ENCODE measurements at places on chromosomes 5 and 9.

GRCh38 chr9:86705490-86705889 lies 241.8 kb downstream of the GAS1 start:
- no peak for DNase-seq

- DNase-seq, result peak; percentile 95
Observed at GRCh38 chr5:139439013-139439903, at the start of gene DNAJC18. TSS of gene DNAJC18 (minus strand) at chr5:139439525. CDS start at chr5:139439445, 80 bp downstream.

GRCh38 chr9:98977813-98978212 lies 34.1 kb downstream of the COL15A1 start:
- no peak for DNase-seq

GRCh38 chr5:135436951-135437418 lies 10.2 kb downstream of the DCANP1 start:
- no peak for DNase-seq

DNA sequence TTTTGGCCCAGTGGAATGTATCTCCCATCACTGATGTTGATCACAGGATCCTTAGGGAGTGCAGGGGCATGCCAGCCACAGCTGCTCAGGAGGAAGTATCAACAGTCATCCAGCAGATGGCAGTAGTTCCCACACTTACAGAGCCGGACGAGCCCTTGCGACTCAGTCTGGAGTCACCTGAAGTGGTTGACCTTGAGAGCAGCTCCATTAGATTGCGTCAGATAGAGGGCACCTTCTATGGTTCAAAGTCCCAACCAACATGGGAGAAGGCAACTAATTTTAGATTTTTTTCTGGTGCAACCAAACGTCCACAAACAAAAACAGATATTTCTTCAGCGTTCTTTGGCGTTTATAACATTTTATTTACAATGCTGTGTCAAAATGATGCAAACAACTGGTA lies 124.5 kb downstream of the EGFLAM start:
- peak; percentile 65 for DNase-seq

GRCh38 chr5:125140855-125141254 lies 394.4 kb upstream of the ZNF608 start:
- no peak for DNase-seq

DNA sequence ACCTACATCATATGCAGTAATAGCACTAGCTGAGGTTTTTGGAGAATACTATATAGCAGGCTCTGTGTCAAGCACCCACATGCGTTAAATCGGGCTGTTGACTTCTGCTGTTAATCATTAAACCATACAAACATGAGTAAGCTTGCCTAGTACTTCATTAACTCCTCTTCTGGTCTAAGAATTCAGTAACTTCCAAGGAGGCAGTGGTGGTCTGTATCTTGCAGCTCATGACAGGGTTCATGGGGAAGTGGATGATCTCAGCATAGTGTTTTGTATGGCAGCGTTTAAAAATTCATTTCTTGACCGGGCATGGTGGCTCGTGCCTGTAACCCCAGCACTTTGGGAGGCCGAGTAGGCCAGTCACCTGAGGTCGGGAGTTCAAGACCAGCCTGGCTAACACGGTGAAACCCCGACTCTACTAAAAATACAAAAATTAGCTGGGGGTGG lies at the start of gene HAVCR1:
HAVCR1 (minus strand) TSS at position 24 of the 447 bp plus-strand sequence. CDS start 1,173 bp downstream, outside the sequence.
- no peak for DNase-seq

DNA sequence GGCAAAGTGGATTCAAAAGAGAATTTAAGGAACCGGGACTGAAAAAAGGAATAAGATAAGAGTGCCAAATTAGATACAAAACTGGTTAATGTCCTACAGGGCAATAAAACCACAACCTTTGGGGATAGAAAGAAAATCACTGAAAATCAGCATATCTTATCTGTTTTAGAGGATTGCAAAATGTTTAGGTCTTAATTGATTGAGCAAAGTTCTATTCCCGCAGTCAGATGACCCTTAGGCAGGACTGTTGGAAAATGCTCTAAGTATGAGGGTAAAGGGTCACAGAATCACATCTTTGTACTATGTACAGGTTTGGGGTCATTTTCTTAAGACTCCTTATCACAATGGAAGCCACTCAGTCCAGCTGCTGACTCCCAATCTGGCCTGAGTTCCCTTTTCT lies 129.0 kb downstream of the GABBR2 start:
- no peak for DNase-seq

DNA sequence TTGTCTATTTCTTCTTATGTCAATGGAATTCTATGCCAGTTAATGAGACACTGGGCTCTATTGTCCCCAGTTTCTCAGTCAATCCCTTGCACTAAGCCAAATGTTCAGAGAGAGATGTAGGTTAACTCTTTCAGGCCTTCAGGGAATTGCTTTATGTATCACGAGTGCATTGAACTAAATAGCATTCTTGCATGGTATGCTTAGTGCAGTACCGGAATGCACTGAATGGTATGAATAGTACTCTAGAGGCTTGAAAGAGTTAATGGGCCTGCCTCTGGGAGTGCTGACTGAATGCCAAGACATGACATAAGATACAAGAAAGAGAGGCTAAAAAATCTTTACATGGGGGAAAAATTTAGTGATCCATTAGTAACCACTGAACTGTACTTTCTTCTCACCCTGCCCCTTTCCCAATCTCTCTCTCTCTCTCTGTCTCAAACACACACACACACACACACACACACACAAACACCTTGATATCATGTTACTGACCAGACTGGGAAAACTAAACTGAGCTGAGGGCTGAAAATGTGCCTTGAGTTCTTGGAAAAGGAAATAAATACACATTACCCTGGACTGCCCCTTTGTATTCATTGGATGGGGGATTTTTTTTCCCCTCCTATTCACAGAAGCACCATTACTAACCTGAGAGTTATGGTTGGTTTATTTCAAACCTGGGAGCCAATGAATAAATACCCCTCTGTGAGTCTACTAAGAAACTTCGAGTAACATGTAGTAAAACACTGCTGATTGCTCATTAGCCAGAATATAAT lies 35.4 kb upstream of the TMC1 start:
- DNase-seq, result no peak

DNA sequence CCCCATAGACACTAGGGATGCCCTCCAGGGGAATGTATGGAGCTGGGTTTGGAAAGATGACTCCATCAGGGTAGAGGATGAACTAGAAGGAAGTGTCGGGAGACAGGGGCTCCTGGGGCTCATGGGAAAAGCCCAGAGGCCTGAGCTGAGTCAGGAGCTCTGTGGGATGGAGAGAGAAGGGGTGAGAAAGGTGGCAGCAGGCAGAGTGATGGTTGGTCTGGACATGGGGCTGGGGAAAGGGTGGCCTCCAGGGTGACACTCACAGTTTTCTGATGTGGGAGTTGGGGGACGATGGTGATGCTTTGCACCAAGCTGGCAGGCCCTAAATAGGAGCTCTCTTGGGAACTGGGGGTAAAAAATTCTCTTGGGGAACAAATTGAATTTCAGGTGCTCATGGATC lies 213.5 kb upstream of the MVB12B start:
- DNase-seq, result no peak

DNA sequence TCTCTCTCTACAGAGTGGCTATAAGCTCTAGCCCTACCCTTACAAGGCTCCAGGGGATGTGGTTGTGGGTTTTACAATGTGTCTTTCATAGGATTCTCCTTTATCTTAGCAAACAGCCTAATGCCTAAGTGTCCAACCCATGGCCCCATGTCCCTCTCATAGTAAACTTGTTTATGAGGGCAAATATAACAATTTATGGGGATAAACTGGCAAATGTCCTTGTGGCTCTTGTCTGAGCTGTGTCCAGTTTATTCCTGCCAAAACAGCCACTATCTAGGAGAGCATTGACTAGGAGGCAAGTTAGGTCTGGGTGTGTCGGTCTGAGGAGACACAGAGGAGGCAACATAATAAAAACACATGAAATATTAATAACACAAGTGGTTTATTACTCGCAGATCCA lies 335.1 kb downstream of the IZUMO3 start:
- no peak for DNase-seq

DNA sequence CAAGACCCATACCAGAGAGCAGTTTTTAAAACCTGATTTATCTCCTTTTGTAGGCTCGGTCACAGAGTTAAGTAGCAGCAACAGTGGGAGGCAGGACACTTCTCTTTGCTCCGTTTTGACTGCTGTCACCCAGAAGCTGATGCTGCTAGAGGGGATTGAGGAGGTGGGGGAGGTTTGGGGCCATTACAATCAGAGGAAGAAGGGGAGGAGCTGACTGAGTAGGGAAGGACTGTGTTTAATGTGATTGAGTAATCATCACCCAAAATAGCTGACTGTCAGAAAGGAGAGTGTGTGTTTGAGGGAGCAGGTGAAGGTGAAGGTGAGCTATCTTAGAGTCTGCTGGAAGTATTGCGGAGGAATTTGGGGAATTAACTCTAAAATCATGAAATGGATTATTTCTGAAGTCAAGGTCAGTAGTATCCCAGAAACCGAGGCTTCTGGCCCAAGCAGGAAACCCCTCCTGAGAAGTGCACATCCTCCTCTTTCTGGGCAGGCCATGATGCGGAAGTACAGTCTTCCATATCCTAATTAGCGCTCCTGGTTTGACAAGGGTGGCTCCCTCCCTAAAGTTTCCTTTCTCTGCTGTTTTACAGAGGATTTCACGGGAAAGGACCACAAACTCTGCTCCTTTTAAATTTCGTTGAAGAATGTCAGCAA lies 214.9 kb downstream of the PLK2 start:
- DNase-seq, result no peak

GRCh38 chr5:89043676-89044075 lies 160.7 kb upstream of the MEF2C start:
- DNase-seq, result no peak

DNA sequence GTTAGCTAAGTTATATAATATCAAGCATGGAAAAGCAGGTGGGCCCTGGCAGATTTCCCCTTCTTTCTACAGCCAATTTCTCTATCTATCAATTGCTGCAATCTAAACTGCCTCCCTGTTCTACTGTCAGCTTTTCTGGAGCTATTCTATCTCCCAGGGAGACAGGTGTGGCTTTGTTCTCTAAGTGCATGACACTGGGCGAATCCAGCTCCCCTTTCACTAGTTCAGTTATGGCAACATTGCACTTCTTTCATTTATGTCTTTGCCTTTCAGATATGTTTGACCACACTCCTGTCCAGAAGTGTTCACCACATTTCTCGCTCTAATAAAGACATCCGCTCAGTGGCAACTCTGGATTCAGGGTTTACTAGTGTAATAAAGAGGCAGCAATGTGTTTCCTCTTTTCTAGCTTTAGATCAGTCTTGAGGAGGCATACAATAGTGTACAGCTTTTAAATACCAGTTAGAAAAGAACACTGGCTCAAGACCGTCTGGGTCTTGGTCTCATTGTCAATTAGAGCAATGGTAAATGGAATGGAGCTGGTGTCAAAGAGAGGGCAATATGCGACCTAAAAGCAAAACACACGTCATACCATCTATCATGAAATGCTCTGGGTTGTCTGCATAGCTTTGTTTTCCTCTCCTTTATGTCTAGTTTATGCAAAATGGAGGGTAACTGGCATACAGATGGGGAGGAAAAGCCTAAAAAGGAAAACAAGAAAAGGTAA lies 197.0 kb downstream of the SLF1 start:
- DNase-seq, result no peak

- DNase-seq, result no peak
Observed at GRCh38 chr9:120612218-120612617, 32.3 kb upstream of the CDK5RAP2 start.

DNA sequence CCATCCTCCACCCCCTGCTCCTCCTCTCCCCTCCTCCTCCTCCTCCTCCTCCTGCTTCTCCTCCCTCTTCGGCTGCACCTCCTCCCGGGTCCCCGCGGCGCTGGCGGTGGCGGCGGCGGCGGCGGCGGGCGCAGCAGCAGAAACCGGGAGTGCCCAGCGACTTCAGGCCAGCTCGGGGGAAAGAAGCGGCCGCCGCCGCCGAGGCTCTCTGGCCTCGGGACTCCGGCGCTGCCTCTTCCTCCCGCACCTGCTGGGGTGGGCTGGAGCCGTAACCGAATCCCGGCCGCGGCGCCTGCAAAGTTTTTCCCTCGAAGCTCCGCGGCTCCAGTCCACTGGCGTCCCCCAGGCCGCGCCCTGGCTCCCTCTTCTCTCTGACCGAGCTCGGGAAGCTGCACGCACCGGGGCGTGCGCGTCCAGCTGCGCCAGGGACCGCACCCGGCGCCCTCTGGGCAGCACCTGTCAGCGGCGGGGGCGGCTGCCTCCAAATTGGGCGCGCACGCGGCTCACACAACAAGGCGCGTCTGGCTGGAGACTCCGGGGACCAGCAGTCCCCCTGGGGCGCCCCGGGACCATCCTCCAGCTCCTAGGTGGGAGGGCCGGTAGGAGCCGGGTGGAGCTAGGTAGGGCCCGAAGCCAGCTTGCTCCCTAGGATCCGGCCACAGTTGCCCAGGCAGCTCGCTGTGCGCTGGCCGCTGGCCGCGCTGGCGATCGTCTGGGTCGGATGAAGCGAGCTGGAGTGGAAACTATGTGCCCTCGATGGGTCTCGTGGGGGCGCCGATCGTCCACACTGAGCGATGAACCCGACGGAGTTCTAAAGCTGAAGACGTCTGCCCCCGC lies at the start of gene MCTP1:
MCTP1 (minus strand) TSS at position 523 of the 837 bp plus-strand sequence.
- DNase-seq, result peak; percentile 33

- DNase-seq, result no peak
Observed at GRCh38 chr9:85041466-85042137, 372.1 kb downstream of the NTRK2 start.

- no peak for DNase-seq
Observed at GRCh38 chr9:124363326-124364096, 51.7 kb downstream of the PSMB7 start.

DNA sequence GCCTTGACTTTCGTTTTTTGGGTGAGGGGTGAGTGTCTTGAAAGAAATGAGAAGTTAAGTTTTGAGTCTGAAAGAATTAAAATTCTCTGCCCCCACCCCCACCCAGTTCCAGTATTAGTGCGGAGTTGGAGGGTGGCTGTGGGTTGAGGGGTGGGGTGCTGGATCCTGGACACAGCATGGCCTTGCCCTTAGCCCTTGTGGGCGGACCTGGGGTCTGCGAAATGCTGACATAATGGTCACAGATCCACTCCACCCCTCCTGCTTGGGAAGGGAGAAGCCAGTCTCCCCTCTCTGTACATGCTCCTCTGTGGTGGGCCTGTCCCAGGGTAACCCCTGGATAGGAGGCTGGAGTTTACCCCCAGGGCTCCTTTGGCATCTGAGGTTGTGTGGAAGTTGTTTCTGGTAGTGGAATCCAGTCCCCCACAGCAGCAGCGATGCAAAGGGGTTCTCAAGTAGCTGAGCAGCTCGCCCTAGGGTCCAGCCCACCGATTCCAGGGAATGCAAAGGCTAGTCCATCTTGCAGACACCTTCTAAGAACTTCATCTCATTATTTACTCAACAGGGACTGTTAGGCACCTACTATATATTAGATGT lies 42.8 kb upstream of the TCF7 start:
- DNase-seq, result peak; percentile 59

- DNase-seq, result no peak
Observed at GRCh38 chr9:68827837-68828744, 123.1 kb downstream of the PIP5K1B start.

DNA sequence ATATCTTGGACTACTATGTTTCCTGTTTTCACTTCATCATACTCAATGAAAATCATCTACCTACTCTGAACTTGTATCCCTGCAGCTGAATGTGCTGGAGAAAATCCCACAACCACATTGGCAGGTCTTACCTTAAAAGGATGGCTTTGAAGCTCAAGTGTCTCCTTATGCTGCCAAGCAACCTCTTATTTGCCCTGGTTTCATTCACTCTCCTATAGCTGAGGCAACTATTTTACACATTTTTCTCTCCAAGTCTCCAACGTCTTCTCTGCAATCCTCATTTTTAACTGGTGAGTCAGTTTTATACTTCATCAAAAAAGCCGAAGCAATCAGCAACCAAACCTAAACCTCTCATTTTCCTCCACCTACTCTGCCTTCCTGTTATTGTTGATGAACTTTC lies 49.7 kb downstream of the POU4F3 start:
- no peak for DNase-seq

All from stimulated activated CD8-positive, alpha-beta memory T cell treated with anti-CD3 and anti-CD28 coated beads, Interleukin-4, amount 100 ng/mL, for 48 hours (primary cell).